ENCODE measurements at places on chromosomes 3 and 15.

- no peak for DNase-seq
Measured at GRCh38 chr3:178318941-178319816, 217.1 kb upstream of the KCNMB2 start.

DNA sequence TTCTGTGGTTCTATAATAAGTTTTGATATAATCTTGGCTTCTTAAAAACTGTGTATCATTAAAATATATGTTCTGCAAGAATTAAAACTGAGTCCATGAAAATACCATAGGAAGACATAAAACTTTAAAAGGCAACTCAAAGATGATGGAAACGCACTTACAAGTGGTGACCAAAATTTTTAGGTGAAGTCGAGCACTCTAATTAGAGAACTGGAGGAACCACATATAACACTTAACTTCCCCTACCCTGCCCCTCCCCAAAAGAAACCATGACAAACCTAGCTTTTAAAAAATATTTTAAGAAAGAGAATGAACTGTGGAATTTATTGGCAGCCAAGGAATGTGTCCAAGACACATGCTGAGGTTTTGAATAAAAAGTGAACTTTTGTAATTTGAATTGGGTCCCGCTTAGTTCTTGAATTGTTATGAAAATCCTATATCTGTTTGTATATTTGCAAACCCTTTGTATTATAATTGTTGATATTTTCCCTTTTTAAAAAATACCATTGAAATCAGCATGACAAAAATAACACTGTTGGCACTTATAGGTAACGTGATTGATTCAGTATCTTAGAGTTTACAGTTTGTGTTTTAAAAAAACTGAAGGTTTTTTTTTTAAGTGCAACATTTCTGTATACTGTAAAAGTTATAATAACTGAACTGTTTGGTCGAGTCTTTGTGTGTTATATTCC lies 7.7 kb downstream of the NR2F2 start:
- no peak for DNase-seq

- DNase-seq, result peak; percentile 22
Measured at GRCh38 chr3:113747283-113748046, 630 bp downstream of the ATP6V1A start.

DNA sequence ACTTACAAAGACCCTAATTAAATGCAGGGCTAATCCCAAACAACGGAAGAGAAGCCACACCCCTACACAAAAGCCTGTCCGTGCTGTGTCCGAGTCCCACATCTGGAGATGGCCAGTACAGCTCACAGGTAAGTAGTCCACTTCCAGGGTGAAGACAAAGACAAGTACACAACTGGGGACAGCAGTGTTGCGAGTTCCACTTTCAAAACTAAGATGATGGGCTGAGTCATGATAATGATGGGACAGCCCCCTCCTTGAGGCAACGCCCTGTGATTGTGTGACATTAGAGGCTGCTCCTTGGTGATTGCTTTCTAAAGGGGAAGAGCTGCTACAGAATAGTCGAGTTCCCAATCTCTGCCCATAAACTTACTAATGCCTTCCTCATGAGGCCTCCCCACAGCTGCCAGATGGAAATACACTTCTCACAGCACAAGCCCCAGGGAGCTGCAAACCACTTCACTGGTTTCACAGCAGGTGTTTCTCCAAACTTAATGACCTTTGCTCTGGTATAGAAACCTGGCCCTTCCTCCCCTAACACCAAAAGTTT lies 27.6 kb downstream of the RFT1 start:
- DNase-seq, result peak; percentile 79

DNA sequence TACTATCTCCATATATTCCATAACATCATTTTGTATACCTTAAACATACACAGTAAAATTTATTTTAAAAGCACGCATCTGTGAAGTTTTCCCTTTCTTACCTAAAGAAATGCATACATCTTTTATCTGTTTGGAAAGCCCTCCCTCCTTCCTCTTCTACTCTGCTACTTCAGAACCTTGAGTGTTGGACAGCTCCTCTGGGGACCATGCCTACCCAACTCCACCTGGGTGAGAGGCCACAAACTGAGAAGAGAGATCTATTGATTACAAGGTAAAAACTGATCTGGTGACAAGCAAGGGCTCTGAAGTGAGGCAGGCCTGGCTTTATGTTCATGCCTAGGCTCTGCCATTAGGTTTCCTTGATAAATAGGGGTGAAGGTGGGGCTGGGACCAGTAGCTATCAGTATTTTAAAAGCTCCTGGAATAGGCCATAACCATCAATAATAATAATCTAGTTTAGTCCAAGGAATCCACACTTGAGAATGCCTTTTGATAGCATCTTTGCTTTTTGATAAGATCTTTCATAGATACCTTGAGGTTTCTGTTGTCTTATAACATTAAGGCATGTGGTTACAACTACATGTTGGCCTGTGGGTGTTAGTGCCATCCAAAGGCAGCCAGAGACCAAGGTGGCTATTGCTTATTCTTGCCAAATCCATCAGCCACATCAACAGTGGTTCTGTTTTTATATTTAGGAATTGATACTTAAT lies 148.8 kb downstream of the KCNMB2 start:
- no peak for DNase-seq

- DNase-seq, result no peak
Measured at GRCh38 chr3:131444180-131444579, 58.6 kb downstream of the MRPL3 start.
